ENCODE measurements at places on chromosomes 16 and 17.

DNA sequence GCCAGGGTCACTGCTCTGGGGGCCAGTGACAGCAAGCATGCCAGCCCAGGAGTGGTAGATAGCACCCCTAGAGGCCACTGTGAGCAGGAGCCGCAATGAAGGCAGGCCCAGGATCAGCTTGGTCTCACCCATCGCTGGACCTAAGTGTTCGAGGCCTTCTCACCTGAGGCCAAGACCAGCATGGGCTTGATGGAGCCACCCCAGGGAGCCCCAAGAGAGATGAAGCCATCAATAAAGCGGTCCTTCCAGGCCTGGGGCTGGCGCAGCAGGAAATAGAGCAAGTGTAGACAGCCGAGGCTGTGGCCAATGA is 1.8 kb downstream of the LCAT start:
- DNase-seq: no peak

DNA sequence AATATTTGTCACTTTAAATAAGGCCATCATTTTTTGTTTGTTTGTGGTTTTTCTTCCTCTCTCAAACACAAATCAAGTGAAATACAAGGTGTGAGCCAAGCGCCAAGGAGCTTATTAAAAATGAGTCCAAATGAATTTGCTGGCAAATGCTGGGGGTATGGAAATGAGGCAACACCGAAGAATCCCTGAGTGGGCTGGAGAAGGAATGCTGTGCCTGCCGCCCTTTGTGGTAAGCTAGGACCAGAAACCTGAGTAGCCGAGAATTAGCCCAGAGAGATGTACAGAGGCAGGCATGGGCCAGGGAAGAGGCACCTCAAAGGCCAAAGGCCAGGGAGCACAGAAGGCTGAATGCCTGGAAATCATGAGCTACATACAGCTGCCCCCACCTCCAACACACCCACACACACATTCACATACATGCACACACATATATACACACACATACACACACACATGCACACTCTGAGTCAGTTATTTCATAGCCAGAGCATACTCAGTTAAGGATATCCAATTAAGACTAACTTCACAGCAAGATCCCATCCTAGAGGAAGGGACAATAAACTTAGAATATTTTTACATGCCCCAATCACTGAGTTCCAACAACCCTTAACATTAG is 266.1 kb upstream of the DYNLRB2 start:
- no peak for DNase-seq

DNA sequence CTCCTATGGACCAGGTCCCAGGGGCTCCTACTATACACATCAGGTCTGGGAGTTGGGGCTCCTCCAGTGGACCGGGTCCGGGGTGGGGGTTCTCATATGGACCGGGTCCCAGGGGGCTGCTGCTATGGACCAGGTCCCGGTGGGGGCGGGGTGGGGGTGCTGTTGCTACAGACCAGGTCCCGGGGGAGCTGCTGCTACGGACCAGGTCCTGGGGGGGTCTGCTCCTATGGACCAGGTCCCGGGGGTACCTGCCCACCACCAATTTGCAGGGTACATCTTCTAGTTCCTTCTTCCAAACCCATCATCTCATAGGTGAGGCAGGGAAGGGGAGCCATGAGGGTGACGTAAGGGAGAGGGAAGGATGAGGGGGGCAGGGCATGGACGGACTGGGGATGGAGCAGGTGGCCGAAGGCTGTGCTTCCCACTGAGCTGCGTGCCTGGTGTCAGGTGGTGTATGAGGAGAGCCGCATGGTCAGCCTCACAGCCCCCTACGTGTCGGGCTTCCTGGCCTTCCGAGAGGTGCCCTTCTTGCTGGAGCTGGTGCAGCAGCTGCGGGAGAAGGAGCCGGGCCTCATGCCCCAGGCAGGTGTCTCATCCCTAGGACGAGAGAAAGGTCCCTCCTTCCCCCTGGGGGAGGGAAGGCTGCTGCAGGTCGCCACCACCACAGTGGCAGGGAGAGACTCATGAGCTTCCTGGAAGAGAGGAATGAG is 6.6 kb downstream of the ENDOV start:
- no peak for DNase-seq

GRCh38 chr16:84665843-84666242 is 17.5 kb downstream of the KLHL36 start:
- no peak for DNase-seq

DNA sequence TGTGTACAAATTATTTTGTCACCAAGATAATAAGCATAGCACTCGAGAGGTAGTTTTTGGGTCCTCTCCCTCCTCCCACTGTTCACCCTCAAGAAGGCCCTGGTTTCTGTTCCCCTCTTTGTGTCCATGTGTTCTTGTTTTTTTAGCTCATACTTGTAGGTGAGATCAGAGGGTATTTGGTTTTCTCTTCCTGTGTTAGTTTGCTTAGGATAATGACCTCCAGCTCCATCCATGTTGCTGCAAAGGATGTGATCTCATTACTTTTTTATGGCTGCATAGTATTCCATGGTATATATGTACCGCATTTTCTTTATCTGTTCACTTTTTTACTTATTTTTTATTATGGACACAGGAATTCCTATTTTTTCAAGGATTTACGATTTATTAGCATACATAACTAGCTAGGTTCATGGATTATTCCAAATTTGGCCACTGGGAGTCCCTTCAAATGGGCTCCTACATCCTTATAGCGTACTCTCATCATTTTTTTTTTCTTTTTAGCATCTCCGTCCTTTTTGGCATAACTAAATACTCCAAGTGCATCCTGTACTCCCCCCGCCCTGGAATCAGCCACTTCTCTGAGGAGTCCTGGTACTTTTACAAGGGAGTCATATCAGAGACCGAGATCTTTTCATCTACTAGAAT is 7.3 kb downstream of the TADA2A start:
- DNase-seq: no peak

- no peak for DNase-seq
Observed at GRCh38 chr17:73998653-73999645, 204.5 kb upstream of the RPL38 start.

- no peak for DNase-seq
Observed at GRCh38 chr17:47277921-47278320, 24.3 kb downstream of the ITGB3 start.

DNA sequence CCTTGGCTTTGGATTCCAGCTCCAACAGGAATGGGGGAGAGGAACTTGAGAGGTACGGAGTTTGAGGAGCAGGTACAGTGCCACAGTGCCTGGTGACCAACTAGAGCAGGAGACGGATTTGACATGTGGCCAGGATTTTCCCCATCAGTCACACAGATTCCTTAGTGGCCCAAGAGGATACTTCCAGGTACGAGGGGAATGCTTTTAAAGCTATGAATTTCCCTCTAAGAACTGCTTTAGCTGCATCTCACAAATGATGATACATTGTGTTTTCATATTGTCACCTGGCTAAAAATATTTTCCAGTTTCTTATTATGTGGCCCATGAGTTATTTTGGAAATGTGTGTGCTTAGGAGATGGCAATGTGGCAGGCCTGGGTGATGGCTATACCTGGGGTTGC is 98.3 kb downstream of the ABCC6 start:
- DNase-seq: no peak

DNA sequence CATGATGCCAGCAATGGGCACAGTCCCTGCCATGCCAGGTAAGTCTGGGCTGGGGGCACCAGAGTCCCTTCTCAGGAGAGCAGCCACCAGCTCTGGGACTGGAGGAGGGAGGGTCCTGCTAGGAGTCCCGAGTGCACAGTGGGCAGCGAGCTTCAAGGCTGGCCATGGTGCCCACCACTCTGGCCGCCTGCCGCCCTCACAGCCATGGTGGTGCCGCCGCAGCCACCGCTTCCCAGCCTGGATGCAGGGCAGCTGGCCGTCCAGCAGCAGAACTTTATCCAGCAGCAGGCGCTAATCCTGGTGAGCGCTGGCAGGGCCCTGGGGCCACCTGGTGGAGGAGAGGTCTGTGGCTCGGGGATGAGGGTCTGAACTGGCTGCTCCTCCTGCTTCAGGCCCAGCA is 17.9 kb upstream of the SMIM5 start:
- DNase-seq: no peak

- DNase-seq: no peak
Observed at GRCh38 chr17:40686192-40686591, 17.4 kb downstream of the KRT24 start.

GRCh38 chr17:28160610-28161009 is 118.1 kb downstream of the NLK start:
- DNase-seq: no peak

GRCh38 chr17:47855737-47856136 is 4.8 kb upstream of the SP6 start:
- peak; percentile 53 for DNase-seq

DNA sequence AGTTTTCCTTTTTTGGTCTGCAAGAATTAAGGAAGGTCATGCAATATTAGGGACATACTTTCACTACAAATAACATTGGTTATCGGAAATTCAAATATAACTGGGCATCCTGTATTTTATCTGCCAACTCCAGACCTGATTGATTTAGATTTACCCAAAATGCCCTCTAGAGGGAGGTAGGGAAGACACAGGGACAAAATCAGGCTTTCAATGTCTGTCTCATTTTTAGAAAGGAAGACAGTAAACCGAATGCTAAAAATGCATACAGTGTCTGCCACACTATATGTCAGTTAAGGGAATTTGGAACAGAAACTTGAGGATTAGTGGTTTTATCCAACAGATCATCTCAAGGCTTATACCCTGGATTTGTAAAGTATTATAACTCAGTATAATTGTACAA is 161.7 kb upstream of the SOX9 start:
- DNase-seq: no peak

GRCh38 chr16:48904333-48904732 is 294.4 kb upstream of the N4BP1 start:
- DNase-seq: no peak

- DNase-seq: peak; percentile 99
Observed at GRCh38 chr16:29995911-29996765, at the start of gene INO80E. Gene INO80E, plus strand, starts transcription at chr16:29996241. Its CDS starts 70 bp downstream, at chr16:29996311.

- DNase-seq: no peak
Observed at GRCh38 chr16:67976205-67976604, 4.1 kb downstream of the DPEP3 start.

DNA sequence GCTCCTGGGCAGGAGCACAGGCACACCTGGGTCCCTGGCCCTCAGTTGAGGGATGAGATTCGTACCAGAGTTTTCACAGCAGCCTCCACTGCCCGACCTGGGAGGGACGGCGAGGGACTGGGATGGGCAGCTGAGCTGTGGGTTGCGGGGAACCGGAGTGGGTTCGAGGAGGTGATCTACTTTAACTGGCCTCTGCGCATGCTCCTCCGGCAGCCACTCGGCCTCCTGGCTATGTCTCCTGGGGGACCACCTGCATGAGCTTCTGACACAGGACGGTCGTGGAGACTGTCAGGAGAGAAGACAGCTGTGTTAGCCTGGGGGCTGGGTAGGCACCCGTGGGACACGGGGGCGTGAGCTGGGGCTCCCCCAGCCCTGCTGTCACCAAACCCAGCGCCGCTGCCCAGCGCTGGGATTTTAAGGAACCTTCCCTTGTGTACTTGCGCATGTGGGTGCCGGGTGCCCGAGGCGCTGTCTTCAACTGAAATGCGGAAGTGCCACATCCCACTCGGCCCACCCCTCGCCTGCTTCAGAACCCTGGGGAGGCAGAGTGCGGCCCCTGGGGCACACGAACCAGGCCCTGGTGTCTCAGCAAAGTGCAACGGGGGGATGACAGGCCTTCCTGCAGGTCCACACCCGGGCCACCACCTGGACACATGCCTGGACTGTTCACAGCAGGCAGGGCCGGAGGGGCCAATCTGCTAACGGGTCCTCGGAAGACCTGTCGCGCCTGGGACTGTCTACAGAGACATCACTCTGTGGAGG is 36.4 kb downstream of the SLC7A5 start:
- peak; percentile 33 for DNase-seq

DNA sequence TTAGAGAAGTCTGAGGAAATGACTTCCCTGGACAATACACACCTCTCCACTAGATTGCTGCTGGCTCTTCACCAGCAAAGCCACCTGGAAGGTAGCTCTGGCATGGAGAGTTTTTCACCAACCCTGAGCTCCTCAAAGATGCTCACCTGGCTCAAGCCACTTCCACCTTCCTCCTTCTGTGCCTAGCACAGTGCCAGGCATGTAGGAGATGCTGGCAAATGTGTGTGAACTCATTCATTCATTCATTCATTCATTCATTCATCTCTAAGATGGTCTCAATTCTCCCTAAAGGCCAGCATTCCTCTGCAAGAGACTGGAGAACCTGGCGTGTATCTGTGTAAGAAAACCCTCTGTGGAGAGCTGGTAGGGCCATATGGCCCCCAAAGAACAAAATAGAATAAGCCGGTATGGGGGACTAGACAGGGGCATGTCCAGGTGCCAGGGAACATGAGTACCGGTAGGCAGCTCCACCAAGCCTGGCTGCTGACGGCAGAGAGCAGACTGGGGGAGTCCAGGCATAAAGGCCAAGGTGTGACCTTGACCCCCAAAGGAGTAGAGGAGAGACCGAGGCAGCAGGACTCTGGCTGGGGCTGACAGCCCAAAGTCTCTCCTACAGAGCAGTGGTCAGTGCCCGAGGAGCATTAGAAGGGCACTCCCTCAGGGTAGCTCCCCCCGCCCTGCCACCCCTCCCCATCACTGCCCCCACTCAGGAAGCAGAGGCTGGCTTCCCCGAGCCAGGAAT is 132.2 kb upstream of the TNRC6C start:
- no peak for DNase-seq

GRCh38 chr16:84677849-84678248 is 22.0 kb upstream of the USP10 start:
- DNase-seq: no peak

DNA sequence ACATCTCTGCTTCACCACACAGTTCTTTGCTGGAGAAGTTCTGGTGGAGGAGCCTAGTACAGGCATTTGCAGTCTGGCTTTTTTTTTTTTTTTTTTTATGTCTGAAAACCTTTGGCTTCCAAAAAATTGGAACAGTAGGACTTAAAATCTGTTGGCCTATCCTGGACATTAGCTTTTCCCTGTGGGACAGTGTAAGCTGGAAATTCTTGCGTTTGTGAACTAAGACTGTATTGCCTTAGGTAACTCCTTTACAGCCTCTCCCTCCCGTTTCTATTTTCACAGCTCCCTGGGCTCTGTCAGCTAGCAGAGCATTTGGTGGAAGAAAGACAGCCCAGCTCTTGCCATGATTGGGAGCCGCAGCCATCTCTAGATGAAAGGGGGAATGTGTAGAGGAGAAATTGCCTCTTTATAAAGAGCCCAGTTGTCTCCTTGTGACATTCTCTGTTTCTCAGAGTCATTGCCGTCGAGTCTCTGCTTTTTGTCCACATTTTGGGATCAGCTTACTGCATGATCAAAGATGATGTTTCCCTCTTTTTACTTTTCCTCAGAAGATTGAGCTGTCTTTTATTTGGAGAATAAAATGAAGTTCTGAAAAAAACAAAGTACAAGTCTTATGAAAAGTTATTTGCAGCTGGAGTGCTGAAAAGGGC is 227.5 kb downstream of the SPECC1 start:
- no peak for DNase-seq

GRCh38 chr17:2180768-2181167 is 122.8 kb downstream of the SMG6 start:
- no peak for DNase-seq
